EL (cell line): ENCODE measurements at places on chromosomes 2 and 18.

- DNase-seq, result no peak
These were observed 14.1 kb upstream of the FABP1 start for GRCh38 chr2:88141952-88142351.

DNA sequence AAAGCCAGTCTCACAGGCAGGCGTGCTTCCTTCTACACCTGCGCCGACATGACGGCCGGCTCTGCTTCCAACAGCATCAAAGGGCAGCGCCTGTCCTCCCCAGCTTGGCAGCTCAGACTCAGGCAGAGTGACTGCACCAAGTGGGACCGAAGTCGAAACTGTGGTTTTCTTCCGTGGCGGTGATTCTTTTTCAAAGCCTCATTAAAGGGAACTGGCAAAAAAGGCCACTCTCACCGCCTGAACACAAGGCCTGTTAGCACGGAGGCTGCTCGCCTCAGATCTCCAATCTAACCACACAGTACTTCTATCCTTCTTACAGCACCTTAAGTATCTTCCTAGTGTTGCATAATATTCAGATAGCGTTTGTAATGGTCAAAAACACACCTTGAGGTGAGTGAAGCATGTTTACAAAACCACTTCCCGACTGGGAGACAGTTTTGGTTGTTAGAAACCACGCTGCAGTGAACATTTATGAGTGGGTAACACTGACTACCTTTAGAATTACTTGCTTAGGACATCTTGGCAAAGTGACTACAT, 236.4 kb downstream of the HDAC4 start:
- DNase-seq, result no peak

GRCh38 chr2:198114064-198114463, 309.7 kb downstream of the PLCL1 start:
- DNase-seq, result no peak

- DNase-seq, result no peak
These were observed 513.0 kb downstream of the XIRP2 start for GRCh38 chr2:167401309-167401708.

- no peak for DNase-seq
These were observed 51.3 kb downstream of the GTF2A1L start for GRCh38 chr2:48668992-48669391.

DNA sequence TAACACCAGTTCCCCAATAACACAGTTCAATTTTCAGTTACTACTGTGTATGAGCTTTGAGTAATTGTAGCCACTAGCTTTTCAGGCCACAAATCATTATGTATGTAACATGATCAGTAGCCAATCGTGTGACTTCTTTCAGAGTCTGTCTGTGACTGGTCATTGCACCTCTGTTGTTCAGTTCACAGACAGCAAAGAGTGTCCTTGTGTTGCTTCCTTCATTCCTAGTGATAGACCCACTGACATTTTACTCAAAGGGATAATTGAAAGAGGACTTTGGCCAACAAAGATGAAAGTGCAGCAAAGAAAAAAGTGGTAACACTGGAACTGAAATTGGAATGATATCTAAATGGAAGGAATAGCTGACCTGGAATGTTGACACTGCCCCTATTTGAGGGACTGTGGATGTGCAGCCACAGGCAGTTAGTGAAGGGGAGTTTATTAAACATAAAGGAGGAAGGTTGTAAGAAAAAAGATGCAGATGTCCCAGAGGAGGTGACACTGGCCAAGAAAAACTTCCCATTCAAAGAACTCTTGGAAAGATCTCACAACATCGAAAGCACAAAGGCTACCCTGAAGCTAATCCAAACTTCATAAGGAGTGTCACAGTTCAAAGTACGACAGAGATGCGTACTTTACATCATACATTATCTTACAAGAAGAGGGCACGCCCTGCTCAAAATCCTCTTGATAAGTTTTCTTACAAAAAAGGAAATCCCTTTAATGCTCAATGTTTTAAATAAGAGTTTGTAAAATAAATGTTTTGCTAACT, 19.3 kb downstream of the TTC39C start:
- no peak for DNase-seq

DNA sequence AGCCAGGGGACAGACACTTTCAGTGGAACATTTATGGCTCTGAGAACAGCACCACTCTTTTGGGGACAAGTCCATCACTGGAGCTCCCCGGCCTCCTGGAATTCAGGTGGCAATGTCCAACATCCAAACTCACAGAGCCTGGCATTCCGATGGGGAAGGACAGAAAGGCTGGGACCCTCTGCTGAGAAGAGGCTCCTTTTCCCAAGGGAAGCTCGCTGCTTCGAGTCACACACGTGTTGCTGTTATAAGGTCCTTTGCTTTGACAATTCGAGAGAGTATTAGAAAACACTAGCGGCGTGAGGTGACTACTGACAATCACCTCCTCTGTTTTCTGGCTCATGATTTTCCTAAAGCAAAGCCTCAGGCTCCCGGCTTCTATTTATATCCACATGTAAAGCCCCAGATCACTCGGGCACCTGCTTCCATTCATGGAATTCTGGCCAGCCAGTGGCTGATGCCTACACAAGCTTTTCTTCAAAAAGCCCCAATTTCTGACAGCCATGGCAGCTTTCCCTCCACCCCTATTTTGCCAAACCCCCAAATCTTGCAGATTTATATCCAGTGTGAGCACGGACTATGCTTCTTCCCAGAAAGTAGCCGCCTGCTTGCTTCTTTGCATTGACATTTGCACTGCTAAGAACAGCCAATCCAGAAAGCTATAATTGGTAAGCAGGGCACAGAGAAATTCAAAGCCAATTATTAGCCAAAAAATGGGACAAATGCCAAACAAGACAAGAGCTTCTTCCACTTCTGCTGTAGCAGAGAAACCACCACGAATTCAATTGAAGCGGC, 67.3 kb downstream of the NDUFA10 start:
- DNase-seq, result no peak

DNA sequence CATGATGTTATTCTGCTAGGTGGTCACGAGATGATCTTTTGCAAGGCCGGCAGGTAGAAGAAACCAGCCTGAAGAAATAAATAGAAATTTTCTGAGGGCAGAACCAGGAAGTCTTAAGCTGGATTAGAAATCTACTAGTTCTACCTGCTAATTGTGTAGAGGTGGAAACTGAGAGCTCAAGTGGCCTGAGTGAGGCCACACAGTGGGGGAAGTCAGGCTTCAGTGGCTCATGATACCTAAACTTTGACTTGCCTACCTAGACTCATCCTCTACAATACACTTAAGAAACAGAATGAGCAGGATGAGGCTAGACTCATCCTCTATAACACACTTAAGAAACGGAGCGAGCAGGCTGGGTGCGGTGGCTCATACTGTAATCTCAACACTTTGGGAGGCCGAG, 134.9 kb upstream of the NDUFV2 start:
- no peak for DNase-seq

DNA sequence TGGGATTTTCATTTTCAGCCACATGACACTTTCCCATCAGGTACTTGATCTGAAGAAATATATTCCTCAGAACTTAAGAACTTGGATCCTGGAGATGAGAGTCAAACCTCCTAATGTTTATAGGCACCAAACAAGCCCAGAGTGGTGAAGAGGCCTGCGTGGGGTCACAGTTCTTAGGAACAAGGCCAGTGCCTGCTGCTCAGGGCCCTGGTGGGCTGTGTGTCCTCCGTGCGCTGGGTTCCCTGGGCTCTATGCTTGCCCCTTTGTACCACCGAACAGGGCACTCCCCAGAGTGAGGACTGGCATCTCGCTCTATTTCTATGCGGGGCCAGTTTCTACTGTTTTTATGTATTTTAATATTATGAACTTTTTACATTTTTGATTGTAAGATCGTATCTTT, 76.0 kb upstream of the RBM44 start:
- no peak for DNase-seq

DNA sequence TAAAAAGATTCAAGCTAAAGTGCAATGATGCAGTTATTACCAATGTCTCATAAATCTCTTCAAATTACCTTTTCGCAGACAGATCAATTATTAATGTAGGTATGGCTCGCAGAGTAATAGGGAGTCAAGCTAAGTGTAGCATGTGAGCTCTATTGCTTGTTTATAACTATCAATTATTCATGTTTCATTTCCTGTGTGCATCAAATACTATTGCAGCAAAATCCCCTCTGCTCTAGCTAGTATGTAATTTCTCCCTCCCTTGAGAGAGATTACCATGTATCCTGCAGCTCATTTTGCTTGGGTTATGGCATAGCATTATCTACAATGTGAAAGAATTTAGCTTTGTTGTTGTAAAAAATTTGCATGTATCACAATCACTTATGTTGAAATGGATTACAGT, 65.6 kb upstream of the SCN1A start:
- no peak for DNase-seq

GRCh38 chr2:217106650-217107014, 246.8 kb upstream of the TNP1 start:
- peak; percentile 82 for DNase-seq

DNA sequence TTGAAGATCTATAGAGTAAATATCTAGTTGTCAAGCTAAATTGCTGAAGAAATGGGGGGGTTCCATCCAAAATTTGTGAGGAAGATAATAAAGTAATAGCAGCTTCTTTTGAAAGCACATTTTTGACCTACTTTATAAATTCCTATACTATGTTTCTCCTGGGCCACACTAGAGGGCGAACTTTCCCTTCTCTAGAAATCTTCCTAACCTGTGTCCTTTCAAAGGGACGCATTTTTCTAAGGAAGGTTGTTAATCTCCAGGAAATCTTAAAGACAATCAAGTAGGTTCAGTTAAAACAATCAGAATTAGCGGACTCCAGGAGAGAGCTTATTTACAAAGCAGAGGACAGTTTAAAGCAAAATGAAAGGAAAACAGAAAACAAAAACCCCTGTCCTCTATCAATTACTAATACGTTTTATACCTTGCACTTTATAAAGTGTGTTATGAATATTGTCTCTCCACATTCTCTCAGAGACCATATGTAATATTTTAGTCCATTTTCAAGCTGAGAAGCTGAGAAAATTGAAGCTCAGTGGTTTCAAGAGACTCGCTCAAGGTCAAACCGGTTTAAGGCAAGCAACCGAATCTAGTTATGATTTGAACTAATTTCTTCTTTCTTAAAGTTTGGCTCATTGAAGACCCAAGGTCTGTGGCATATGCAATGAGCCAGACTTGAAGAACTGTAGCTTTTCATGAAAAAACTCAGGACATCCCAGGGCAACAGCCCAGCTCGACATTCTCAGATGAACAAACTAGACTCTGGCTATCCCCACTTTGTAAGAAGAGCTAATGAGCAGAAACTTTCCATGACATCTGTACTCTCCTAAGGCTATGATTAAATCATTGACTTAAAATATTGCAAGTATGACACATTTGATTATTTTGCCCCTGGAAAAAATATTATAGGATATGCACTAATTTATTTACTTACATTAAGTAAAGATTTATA, 273.6 kb downstream of the PAX3 start:
- peak; percentile 49 for DNase-seq

DNA sequence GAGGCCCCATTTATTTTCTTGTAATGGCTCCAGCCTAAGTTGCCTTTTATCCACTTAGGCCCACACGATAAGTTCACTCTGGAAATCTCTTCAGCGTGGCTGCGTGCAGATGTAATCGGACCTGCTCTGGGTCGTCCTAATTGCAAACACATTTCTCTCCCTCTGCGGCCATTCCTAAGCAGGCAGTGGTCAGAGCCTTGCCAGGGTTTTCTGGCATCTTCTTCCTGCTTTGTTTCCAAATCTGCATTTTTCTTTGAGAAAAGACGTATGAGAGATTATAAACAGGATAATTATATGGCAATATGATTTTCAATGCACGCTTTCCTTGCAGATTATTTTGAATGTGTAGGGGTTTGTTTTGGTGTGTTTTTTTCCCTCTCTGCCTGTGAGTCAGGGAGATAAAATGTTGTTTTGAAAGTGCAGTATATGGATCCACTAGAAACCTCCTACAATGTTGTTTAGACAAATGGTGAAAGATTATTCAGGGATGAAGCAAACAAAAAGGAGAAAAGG, 239.4 kb upstream of the TANK start:
- DNase-seq, result peak; percentile 86

GRCh38 chr18:48851599-48851960, 99.2 kb downstream of the SMAD7 start:
- no peak for DNase-seq

- DNase-seq, result no peak
These were observed 311.9 kb downstream of the CCDC178 start for GRCh38 chr18:33128581-33128980.

GRCh38 chr2:53739032-53739431, 28.6 kb upstream of the CHAC2 start:
- no peak for DNase-seq

GRCh38 chr2:108944601-108945331, 44.3 kb downstream of the EDAR start:
- no peak for DNase-seq

DNA sequence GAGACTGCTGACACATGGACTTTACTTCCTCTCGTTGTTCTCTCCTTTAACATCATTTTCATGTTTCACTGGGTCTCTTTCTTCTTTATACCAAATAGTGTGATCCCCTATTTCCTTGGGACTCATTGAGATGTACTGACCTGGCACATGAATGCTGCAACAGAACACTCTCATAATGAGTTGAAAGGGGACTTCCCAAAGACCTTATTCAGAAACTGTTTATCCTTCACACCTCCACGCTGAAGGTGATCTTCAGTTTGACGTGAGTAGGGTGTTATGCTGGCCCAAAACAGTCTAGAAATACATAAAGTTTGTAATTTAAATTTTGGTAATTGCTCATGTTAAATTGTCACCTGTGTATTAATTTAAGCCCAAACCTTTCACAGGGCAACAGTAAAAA, 1096.8 kb upstream of the GYPC start:
- no peak for DNase-seq

DNA sequence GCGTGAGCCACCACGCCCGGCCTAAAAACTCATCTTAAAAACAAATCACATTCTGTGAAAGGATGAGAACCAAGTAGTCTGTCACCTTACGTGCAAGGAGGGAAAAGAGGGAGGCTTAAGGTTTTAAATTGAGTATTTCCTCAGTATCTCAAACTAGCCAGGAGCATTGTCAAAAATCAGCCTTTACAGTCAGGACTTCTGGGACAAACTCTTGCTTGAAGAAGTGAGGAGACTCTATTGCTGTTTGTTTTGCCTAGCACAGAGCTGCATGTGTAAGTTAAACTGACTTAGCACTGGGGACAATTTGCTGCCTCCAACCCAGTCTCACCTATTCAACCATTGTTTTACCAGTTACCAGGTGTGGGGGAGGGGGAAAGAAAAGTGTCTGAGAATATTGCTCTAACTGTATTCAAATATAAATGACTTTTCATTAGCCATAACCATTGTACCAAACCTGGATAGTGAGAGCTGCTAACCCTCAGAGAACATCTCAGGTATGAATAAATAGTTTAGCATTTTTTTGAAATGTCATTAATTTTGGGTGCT, 3.6 kb downstream of the INO80D start:
- no peak for DNase-seq

DNA sequence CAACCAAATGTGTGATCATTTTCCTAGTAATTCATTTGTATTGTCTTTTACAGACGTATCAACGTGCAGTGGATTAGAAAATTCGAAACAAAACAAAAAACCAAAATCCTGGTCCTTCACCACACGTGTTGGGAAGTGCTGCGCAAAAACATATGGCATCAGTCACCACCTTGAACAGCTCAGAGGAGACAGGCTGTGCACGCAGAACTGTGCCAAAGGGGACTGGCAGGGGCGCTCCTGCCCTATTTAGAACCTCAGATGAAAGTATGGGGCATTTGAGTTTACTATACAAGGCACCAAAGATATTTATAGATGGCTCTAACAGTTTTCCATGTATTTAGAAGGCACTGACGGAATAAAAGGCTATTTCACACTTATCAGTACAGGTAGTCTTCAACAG, 42.3 kb downstream of the NOL10 start:
- DNase-seq, result no peak
